Amniotic stem cell (primary cell): ENCODE measurements at places on chromosomes 6 and 20.

- DNase-seq = peak; percentile 36
Observed at GRCh38 chr6:119533603-119534279, 184.2 kb upstream of the MAN1A1 start.

DNA sequence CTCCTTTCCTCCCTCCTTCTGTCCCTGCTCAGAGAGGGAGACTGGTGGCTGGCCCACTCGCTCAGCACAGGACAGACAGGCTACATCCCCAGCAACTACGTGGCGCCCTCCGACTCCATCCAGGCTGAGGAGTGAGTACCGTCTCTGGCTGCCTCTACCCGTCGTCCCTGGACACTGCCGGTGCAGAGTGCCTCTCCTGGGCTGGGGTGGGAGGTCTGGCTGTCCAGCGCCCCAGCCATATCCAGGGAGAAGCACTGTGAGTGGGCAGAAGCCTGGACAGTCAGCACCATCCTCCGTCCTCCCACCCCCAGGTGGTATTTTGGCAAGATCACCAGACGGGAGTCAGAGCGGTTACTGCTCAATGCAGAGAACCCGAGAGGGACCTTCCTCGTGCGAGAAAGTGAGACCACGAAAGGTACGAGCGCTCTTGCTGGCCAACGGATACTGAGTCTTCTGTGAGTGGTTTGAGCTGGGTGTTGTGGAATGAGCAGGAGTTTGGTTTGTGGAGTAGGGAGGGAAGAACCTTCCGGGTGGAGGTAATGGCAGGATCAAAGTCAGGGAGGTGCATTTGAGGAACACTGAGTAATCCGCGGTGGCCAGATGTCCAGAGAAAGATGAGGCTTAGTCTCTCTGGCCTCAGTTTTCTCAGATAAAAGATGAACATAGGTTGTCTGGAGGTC lies 48.1 kb downstream of the SRC start:
- DNase-seq = no peak

DNA sequence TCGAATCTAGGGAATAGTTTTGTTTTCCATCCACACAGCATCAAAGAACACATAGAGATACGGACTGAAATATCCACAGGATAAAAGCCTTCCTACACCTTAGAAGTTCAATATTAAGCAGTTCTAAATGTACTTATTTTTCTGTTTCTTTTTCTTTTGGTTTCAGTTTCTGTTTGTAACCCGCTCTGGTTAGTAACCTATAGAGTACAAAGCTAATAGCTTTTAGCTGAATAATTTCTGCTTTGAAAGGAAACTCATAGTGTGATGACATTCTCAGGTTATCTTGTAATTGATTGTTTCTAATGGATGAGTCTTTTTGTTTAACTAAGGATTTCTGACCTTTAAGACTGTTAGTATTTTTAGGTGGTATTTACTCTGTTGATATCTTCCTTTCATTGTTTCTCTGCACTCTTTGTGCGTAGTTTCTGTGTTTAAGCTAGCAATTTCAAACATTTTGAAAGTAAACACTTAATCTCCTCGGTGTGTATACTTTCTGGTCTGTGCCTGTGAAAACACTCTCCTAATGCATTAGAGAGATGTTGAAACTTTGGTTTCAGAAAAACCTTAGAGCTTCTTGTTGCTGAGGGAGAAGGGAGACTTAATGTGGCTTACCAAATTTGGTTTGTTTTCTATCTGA lies 385.5 kb downstream of the HDGFL1 start:
- no peak for DNase-seq

- no peak for DNase-seq
Observed at GRCh38 chr6:159378411-159379328, 209.5 kb downstream of the FNDC1 start.

DNA sequence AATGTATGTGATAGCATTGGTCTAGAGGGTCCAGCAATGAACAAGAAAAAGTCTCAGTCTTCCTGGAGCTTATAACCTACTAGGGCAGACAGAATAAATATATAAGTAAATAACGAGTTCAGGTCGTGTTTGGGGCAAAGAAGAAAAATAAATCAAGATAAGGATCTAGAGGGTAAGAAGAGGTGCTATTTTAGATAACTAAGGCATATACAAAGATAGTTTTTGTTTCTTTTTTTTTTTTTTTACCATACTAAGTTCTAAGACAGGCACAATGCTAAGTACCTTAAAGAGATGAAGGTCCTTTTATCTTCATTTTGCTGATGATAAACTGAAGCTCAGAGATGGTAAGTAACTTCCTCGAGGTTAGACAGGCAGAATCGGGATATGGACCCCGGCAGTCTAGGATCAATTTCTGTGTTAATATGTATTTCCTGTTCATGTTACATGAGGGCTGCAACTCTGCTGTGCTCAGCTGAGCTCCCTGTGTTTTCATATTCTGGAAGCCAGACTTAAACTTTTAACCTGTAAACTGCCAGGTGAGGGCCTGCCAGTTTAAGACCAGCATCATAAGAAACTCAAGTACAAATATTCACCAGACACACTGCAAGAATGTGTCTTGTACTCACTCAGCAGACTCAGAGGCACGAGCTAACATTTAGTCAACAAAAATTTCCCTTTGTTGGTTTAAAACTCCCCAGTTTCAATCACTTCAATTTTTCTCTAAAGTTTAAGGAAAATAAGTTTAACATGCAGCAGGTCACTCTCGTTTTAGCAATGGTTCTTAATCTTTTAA lies 23.3 kb downstream of the SESN1 start:
- DNase-seq = no peak

DNA sequence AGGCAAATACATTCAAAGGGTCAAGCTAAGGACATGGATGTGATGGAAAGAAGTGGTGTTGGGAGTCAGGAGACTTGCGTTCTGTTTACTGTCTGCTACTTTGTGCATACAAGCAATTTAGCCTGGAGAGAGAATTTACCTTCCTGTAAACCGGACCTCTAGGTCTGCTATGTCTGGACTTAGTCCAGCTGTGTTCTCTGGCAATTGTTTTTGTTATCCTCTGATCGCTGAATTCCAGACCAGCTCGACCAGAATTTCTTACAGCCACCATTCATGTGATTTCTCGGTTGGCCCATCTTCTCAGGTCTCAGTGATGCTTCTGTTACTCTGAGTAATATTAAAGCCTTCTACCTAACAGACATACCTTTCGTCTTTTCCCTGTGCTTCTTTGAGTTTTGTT lies 75.2 kb downstream of the LRRC1 start:
- no peak for DNase-seq

DNA sequence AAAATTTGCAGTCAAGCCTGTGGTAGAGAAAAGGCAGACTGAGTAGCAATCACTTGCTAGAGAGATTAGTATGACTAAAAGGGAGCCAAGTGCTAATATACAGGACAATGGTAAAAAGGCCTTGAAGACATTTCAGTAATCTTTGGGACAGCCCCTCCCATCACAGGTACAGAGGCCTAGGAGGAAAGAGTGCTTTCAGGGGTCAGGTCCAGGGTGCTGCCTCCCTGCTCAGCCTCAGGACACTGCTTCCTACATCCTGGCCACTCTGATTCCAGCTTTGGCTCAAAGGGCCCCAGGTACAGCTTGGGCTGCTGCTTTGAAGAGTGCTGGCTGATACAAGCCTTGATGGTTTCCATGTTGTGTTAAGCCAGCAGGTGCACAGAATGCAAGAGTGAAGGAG lies 543.5 kb downstream of the MMUT start:
- DNase-seq = no peak

- DNase-seq = no peak
Observed at GRCh38 chr6:40138273-40138720, 204.0 kb upstream of the MOCS1 start.

GRCh38 chr20:37693242-37693634 lies 592 bp upstream of the CTNNBL1 start:
- DNase-seq = no peak

GRCh38 chr6:87731818-87732661 lies 30.0 kb upstream of the AKIRIN2 start:
- DNase-seq = peak; percentile 61

GRCh38 chr6:26045928-26046368 lies 41.3 kb upstream of the HFE start:
- DNase-seq = no peak

- DNase-seq = no peak
Observed at GRCh38 chr6:49052901-49053300, 410.2 kb downstream of the MMUT start.

DNA sequence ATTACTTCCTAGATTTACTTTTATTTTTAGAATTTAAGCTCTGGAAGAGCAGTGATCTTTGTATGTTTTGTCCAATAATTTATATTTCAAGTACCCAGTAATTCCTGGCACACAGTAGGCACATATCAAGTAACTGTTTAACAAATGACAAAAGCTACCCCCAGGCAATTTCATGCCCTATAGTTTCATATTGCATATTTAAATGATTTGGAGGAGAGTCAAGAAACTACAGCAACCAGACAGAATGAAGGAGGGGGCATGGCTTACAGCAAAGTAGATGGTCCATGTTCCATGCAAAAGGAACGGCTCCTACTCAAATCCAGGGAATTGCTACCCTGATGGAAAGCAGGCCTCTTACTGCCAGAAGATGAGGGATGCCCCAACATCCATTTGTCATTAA lies 113.5 kb downstream of the ARHGAP18 start:
- no peak for DNase-seq

- DNase-seq = no peak
Observed at GRCh38 chr6:136319732-136320131, 30.1 kb upstream of the BCLAF1 start.

GRCh38 chr6:133052465-133052864 lies 188.7 kb upstream of the EYA4 start:
- no peak for DNase-seq

DNA sequence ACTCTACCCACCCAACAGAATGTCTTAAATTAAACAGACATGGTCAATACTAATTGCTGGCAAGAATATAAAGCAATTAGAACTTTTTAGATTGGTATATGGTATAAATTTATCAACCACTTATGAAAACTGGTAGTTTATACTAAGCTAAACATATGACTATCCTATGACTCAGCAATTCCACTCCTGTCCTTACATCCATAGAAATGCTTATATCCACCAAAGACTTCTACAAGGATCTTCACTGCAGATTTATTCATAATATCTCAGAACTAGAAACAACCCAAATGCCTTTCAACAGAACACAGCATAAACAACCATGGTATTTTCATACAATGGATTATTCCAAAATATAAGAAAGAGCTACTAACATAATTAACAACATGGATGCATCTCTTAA lies 4.6 kb downstream of the ZNF184 start:
- peak; percentile 2 for DNase-seq

DNA sequence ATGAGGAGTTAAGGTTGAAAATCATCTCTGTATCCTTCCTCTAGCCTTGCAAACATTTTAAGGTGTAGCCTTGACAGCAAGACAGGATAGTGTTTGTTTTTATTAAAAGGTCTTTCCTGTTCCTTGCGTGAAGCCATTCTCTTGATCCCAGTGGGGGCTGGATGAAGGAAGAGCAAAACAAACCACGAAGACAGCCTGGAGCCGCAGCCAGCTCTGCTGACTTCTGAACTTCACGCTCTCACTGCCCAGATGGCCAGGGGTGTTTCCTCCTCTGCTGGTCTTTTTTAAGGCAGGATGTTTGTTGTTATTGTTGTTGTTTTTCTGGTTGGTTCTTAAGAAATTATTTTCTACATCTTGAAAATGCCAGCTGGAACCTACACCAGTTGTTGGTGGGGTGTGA lies 156.4 kb downstream of the MTHFD1L start:
- DNase-seq = no peak

- no peak for DNase-seq
Observed at GRCh38 chr20:11783102-11783850, 134.4 kb upstream of the BTBD3 start.

GRCh38 chr6:116359131-116359530 lies 11.6 kb upstream of the DSE start:
- no peak for DNase-seq

GRCh38 chr6:28914941-28915340 lies 8.8 kb downstream of the TRIM27 start:
- DNase-seq = no peak

GRCh38 chr6:139919107-139920026 lies 544.9 kb upstream of the CITED2 start:
- no peak for DNase-seq

- no peak for DNase-seq
Observed at GRCh38 chr6:116059713-116060571, 749 bp downstream of the FRK start.

DNA sequence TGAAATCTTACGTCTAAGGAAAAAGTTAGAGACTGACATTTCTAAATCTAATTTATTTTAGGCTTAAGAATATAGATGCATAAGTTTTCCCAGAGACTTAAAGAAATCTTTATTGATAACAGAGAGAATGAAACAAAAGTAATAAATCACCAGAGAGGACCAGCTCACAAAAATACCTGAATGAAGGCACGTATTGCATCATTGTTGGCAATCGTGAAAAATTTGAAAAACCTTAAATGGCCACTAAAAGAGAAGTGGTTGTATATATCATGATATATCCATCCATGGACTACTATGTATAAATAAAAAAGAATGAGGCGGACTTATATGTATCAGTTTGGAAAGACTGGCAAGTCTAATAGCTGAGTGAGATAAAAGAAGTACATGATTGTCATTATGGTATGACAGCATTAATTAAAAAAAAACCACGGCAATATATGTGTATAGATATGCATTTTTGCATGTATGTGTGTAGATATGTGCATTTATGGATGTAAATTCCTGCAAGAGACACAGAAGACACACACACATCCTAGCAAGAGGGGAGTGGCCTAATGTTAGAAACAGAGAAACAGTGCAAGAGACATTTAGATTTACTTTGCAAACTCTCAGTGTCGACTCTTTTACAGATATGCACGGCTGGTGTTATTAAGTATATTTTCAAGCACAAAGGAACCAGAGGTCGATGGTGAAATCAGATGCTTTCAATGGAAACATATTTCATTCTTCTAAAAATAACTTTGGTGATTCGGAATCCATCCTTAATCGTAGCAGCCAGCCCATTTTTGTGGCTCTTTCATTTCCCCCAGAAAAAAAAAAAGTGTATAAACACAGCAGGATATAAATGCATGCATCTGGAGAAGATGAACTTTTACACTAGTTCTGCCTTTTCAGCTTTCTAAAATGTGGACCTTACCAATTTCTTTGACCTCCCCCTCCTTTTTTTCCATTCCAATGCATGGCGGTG lies 156.1 kb upstream of the SALL4 start:
- DNase-seq = no peak

GRCh38 chr20:63021356-63022321 lies 14.9 kb upstream of the BHLHE23 start:
- no peak for DNase-seq

- DNase-seq = no peak
Observed at GRCh38 chr20:39523405-39523804, 561.3 kb downstream of the DHX35 start.
